ENCODE measurements at places on chromosomes 7 and 10.
A peak's percentile ranks its signal among the peaks of the same experiment; 100 is the strongest.

DNA sequence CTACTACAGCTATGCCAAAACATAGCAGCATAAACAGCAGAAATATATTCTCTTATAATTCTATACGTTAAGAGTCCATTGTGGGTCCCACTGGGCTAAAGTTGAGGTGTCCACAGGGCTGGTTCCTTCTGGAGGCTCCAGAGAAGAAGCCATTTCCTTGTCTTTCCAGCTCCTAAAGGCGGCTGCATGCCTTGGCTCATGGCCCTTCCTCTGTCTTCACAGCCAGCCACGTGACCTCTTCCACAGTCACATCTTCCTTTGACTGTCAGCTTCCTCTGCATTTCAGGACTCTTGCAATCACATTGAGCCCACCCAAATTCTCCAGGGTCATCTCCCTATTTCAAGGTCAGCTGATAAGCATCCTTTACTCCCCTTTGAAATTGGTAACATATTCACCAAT, 17.2 kb downstream of the NACAD start:
- no peak for DNase-seq

- DNase-seq, result no peak
These were observed 35.0 kb downstream of the HDAC9 start for GRCh38 chr7:18530224-18531179.

- no peak for DNase-seq
These were observed 144.1 kb downstream of the GNAI1 start for GRCh38 chr7:80278737-80279136.

- no peak for DNase-seq
These were observed 1.5 kb upstream of the KAT6B start for GRCh38 chr10:74824900-74825370.

- no peak for DNase-seq
These were observed 9.3 kb downstream of the MKLN1 start for GRCh38 chr7:131336956-131337355.

GRCh38 chr10:122188706-122189105, 82.4 kb upstream of the BTBD16 start:
- no peak for DNase-seq

GRCh38 chr7:17996442-17997223, 31.0 kb downstream of the PRPS1L1 start:
- no peak for DNase-seq

GRCh38 chr10:91409069-91409868, 875 bp upstream of the HECTD2 start:
- peak; percentile 56 for DNase-seq

- DNase-seq, result no peak
These were observed 1.9 kb downstream of the BNIP3 start for GRCh38 chr10:131979821-131980270.

- no peak for DNase-seq
These were observed 452 bp downstream of the SEMA3C start for GRCh38 chr7:80918399-80918798.

- no peak for DNase-seq
These were observed 88.0 kb downstream of the CELF2 start for GRCh38 chr10:11105676-11106004.

- DNase-seq, result no peak
These were observed 10.6 kb upstream of the UPP1 start for GRCh38 chr7:48078470-48078869.

DNA sequence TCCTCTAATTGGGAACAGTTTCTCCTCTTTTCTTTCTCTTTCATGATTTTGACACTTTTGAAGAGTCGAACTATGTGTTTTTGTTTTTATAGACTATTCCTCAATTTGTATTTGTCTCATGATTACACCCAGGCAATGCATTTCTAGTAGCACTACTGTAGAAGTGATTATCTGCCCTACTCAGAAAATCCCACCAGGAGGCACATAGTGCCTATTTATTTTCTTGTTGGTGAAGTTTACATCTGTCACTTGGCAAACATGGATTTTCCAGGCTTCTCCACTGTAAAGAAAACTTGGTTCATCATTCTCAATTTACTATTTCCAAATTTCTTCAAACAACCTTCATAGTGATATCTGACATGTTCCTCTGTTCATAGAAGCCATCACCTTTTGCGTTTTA, 893.9 kb downstream of the CCSER2 start:
- no peak for DNase-seq

- no peak for DNase-seq
These were observed 56.0 kb upstream of the KCND2 start for GRCh38 chr7:120216947-120217346.

- DNase-seq, result no peak
These were observed 101.7 kb upstream of the SVIL start for GRCh38 chr10:29736366-29737073.

GRCh38 chr7:108138911-108139310, 8.8 kb upstream of the LAMB4 start:
- no peak for DNase-seq

DNA sequence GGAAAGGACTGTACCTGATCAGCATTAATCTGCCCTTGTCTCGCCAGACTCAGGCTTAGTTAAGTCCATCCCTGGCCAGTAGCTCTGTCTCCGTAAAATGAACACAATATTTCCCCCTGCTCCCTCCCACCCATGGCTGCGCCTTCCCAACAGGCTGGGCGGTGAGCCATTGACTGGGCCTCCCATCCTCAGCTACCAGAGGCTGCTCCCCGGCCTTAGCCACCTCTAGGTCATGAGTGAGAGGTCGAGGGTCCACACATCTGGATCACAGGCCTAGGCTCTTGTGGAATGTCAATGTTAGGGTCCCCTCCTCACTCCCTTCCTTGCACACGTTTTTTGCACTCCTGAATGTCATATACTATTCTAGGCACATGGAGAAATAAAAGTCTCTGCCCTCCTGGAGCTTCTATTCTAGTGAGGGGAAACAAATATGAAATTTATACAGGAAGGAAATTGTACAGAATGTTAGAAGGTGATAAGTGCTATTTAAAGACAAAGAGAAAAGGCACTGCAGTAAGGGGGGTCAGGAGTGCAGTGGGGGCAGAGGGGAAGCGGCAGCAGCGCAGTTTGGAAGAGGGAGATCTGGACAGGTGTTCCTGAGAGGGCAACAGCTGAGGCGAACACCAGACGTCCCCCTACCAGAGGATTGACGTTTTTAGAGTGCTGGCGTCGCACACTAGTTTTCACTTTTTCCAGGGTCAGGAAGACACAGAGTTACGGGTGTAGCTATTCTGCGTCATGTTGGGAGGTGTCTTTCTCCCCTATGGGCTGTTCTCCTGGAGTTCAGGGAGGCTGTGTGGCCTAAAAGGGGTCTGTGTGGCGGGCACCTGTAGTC, 17.2 kb upstream of the EIF5AL1 start:
- DNase-seq, result no peak

DNA sequence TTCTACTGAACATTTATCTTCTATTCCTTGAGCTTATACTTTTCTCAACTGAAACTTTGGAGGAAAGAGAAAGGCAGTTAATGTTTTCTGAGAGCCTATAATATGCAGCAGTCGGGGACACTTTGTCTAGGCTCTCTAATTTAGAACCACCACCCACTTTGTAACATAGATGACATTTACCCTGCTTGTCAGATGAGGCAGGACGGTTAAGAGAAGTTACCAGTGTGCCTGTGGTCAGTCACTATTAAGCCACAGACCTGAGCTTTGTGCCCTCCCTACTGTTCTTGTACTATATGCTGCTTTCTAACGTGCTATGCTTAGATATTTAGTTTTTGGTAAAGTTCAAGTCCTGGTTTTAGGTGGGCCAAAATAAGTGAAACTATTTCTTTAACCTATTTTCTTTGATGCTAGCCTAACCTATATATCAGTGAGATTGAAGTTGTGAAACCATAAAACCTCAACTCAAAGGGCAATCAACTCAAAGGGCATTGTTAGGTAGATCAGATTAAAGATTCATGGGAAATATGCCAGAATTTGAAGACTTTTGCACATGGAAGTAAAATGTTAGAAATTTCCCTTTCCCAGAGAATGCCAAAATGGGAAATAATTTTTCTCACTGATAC, 156.5 kb upstream of the AGR3 start:
- DNase-seq, result no peak

- no peak for DNase-seq
These were observed 8.4 kb upstream of the LYZL2 start for GRCh38 chr10:30637881-30638467.

DNA sequence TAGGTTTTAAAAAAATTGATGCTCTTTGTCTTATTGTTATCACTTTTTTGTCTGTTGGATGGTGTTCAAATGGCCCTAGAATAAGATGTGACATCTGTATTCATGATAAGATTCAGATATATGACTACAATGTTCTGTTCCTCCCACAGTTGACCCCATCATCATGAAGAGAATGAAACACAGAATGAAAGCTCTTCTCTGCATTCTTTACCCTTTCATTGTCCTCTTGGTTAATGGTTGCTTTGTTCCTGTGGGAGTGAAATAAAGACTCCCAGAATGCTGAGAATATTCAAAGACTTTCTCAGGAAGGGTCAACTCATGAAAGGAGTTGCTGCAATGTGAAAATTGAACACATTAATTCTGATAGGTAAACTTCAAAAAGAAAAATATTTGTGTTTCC, 1015.8 kb downstream of the SORCS3 start:
- DNase-seq, result no peak

- DNase-seq, result no peak
These were observed 25.6 kb downstream of the HIPK2 start for GRCh38 chr7:139752148-139752547.

DNA sequence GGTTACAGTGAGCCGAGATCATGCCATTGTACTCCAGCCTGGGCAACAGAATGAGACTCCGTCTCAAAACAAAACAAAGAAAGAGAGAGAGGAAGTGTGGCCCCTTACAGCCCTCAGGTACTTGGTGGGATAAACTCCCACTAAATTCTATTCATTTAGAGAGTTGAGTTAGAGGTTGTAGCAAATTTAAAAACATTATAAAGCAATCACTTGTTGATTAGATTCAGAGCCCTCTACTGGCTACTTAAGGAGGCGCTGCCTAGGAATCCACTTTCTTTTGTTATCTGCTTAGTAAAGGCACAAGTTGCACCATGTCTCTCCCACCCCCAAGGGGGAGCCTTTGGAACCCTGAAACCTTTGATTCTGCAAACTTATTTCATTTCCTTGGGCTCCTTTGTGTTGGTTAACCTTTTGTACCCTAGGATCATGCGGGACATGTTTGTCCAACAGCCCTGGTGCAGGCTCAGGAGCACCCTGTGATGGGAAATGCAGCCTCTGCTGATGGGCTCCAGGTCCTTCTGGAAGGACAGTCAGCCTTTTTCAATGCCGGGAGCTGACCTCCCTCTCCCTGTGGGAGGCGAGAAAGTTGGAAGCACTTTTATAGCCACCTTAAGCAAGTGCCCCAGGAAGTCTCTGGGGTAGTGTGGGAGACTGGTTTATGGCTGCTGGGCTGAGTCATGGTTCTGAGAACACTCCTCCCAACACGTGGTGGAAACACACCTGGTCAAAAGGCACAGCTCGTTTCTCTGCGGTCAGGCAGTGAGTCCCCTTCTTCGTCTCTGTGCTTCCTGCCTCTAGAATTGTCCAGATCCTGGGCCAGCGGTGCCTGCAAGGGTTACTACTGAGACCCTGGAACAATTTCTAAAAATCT, 2.3 kb downstream of the HKDC1 start:
- no peak for DNase-seq

GRCh38 chr10:48791267-48791928, 106.7 kb downstream of the WDFY4 start:
- no peak for DNase-seq

- no peak for DNase-seq
These were observed 89.4 kb upstream of the LEP start for GRCh38 chr7:128151635-128152034.
